ENCODE measurements at places on chromosomes 12 and 14.

- no peak for DNase-seq
Observed at GRCh38 chr14:39722547-39723273, 290.5 kb upstream of the FBXO33 start.

GRCh38 chr14:53955671-53956426, 776 bp downstream of the BMP4 start:
- no peak for DNase-seq

DNA sequence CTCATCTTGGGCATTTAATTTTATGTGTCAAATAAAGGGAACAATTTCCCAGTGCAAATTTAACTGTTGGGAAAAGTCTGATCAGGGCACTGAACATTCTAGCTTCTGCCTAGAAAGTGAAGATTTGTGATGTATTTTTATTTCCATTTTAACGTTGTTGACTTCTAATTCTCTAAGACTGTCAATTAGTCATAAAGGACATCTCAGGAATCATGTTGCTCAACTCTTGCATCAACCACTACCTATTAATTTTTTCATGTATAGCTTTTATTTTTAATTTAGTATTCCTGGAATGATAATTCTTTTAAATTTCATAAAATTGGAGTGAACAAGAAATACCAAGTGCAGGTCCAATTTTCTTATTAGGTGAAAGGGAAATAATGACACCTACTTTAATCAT, 87.9 kb upstream of the METAP2 start:
- DNase-seq = no peak

DNA sequence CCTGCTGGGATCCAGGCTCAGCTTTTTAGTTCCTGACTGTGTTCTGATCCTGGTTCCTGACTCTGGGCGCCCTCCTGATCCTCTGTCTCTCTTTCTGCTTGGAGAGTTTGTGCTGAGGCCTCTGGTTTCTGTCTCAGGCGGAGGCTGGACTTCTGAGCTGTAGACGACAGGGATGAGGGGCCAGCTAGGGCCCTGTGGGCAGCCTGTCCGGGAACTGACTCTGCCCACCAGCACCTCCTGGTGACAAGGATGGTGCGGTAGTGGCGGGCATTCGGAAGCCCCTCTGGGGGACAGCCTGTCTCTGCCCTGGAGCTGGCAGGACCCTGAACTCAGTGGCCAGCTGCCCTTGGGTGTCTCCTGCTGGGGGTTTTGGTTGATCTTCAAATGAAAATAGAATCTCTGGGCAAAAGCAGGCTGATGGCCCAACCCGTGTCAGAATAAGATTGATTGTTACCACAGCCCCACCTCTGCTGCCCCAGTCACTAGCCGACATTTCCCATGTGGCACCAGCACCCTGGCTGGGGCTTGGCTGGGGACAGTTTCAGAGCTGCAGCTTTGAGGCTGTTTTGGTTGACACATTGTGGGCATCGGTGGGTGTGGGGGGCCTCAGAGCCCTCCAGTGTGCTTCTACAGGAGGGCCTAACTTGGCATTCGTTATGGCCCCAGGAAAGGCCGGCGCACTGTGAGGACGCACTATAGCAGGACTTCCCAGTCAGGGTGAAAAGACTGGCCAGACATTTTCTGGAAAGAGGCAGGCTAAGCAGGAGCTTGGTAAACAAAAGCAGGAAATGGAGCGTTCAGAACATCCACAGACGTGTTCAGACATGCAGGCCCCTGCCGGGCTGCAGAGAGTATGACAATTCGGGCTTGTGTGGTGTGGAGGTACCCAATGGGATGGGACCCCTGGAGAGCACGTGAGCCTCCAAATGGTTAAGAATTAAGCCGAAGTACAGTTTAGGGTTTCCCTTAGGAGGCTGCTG, 16.2 kb downstream of the KRT80 start:
- DNase-seq = no peak

GRCh38 chr14:51285120-51285519, 45.1 kb downstream of the TMX1 start:
- no peak for DNase-seq

DNA sequence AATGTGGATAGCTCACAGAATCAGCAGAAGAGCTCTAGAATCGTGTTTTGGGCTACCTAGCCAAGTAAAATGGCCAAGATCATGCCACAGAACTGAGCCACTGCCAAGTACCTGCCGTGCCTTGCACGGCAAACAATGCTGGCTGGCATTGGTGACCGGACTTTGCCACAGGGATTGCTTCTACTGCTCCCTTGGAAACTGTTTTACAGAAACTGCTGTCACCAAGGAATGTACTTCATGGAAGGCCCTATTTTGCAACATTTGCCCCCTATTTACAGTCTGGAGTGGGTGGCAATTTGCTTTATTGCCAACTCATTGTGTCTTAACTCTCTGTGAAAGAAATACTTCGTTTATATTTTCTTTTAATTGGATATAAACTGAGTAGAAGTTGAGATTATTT, 49.0 kb downstream of the BORCS5 start:
- no peak for DNase-seq

DNA sequence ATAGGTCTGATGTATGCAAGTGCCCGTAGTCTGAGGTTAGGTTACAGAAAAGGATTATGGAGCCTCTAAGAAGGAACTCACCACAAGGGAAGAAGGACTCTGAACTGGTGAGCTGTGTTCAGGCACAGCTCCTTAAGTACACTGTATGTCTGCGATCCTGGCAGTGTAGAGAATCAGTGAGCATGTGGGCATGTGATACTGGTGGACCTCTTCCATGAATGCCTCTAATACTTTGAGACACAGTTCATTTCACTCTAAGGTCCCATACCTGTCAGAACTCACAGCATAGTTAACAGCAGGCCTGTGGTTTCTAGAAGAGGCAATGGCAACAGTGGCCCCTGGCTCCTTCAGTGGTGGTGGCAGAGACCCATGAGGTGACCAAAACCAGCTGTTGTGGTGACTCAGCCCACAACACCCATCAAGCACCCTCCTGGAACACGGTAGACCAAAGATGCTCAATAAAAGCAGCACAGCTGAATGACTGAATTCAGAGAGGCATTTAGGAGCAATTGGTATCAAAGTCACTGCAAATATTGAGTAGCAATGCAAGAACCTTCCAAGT, 6.9 kb upstream of the OR6J1 start:
- DNase-seq = no peak

DNA sequence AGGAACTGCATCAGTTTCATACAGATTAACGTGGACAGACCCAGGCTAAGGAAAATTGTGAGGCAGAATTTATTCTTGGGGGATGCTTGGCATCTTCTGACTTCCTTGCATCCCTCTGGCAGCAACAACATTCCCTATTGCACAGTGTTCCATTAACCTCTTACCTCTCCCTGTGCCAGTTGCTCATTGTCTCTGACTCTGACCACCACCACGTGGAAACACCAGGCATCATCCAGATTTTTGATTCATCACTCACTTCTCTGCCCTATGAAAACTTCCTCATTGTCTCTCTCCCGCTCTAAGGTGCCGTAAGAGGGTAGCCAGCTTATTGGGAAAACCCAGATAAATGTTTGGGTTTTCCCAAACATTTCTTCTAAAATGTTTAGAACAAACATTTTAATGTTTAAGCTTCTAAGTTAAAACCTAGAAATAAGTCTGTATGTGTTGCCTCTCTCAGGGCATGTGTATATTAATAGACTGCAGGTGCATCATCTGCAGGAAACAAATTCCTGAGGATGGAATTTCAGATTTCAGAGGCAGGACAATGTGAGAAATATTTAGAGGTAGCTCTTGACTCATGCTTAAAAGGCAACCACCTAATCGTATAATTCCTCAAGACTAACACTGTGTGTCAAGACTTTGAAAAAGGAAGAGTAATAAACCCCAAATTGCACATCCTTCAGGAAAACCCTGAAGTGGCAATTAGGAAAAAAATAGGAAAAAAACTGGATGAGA, 64.5 kb upstream of the SLC35F4 start:
- DNase-seq = no peak

DNA sequence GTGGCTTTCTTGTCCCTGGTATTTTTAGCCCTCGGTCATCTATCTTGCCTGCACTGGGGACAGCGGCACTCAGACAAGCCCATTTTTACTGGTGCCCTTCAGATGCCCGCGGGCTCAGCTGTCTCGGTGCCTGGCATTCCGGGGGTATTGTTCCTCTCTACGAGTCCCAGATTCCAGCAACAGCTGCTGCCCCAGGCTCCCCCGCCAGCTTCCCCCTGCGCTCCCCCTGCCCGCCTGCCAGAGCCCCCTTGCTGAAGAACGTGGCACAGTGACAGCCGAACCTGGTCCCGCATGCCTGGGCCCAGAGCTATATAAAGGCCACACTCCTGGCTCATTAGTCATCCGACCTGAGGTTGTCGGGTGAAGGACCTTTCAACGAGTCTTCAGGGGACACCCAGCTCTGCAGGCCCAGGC, 10.9 kb upstream of the MYL2 start:
- DNase-seq = no peak

DNA sequence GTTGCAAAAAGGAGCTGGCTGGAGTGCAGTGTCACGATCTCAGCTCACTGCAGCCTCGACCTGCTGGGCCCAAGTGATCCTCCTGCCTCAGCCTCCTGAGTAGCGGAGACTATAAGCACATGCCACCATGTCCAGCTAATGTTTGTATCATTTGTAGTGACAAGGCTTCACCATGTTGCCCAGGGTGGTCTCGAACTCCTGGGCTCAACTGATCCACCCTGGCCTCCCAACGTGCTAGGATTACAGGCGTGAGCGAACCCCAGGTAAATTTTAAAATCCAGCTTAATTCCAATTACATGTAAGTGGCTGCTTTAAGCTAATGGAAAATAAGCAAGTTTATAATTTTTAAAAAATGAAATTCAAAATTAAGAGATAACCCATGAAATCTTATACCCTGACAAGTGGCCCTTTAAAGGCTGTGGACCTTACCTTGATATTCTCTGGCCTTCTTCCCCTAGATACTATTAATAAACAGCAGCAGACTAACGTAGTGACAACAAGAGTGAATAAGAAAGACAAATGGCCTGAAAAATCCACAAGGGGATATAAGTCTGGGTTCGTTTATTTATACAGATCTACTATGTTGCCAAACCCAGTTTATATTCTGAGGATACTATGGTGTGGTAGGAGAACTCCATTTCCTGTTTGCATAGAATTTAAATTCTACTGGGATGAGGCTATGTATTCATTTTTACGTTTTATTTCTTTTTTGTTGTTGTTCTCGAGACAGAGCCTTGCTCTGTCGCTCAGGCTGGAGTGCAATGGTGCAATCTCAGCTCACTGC, 25.6 kb upstream of the SLC2A3 start:
- DNase-seq = no peak

DNA sequence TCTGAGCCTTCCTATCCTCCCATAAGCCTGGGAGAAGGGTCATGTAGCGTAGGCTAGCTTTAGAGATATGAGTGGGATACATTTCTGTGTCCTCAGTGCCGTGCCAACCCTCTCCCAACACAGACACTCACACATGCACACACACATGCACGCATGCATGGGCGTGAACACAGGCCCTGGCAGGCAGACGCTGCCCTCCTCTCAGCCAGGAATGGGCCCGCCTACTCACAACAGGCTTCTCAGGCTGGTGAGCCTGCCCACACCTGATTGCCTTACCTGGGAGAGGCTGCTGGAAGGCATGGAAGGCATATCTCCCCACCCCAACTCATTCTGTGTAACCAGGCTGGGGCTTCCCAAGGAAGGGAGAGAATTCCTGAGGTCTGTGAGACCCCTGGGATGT, 12.8 kb upstream of the ACVR1B start:
- DNase-seq = no peak

GRCh38 chr14:86221755-86222154, 691.8 kb downstream of the FLRT2 start:
- DNase-seq = no peak

DNA sequence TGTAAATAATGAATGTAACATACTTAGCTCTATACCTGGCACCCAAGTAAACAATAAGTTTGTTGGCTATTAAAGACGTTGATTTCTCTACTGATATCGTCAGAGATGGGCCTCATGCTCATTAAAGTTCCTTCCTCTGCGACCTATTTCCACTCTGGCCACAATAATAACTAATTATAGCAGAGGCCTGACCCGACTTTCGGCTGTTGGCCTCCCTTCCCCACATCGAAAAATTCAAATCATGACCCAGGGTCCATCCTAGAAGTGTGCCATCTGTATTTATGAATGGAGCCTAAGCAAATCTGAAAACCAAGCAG, 321 bp upstream of the USP30 start:
- no peak for DNase-seq

DNA sequence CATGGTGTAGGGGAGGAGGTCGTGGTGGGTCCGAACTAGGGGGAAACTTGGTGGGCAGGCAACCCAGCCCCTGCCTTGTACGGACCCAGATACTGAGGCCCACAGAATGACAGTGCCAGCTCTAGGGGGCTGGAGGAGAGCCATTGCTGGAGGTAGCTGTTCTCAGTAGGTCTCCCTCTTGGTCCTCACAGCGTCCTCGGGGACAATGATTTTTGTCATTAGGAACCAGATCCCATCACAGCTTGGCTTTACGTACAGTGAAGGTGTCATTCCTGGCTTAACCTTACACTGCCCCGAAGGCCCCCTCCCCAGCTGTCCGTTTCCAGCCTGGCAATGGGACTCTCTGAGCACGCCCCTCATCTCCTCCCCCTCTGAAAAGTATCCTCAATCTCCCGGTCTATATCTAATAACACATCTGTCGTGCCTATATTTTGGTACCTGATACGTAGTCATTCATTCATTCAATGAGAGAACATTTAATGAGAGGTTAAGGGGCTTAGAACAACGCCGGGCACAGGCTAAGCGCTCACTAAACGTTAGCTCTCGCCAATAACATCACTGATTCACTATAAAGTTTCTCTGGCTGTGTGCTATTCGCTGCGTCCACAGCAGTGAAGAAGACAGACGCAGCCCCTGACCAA, 597 bp upstream of the DYNC1H1 start:
- no peak for DNase-seq

DNA sequence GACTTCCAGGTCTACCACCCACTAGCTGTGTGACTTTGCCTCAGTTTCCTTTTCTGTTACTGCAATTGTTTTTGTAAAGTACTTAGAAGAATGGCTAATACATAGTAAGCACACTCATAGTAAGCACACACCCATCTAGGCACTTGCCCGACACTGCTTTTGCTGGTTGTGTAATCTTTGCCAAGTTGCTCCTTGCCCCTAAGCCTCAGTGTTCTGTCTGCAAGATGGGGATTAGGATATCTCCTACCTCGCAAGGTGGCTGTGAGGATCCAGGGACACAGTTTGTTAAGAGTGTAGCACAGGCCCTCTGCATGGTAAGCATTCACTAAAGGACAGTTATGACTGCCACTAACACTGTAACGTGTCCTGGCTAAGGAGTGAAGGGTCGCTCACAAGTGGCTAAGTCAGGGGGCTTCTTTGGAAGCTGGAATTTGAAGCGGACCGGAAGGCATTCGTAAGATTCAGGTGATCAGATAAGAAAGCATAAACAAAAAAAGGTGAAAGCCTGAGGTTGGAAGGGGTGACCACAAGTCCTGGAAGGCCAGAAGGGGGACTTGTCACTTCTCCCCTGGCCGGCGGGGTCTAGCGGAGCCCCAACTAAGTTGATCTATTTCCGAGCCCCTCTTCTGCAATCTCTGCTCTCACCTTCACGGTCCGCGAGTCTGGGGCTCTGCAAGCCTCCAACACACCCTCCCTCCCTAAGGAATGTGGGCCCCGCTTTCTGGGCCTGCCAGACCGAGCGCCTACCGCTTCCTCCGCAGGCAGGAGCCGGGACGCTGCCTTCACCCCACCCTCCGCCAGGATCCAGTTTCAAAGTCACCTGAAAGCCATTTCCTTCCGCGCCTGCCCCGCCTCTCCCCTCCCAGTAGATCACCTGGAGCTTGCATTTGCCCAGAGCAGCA, 1.5 kb upstream of the PLEKHG3 start:
- peak; percentile 34 for DNase-seq

GRCh38 chr14:56590535-56590960, 10.9 kb downstream of the TMEM260 start:
- no peak for DNase-seq

All from T-helper 1 cell (primary cell).